ENCODE measurements at places on chromosomes 7 and 10.

GRCh38 chr10:90313576-90314325, 544.1 kb downstream of the HTR7 start:
- DNase-seq, result no peak

DNA sequence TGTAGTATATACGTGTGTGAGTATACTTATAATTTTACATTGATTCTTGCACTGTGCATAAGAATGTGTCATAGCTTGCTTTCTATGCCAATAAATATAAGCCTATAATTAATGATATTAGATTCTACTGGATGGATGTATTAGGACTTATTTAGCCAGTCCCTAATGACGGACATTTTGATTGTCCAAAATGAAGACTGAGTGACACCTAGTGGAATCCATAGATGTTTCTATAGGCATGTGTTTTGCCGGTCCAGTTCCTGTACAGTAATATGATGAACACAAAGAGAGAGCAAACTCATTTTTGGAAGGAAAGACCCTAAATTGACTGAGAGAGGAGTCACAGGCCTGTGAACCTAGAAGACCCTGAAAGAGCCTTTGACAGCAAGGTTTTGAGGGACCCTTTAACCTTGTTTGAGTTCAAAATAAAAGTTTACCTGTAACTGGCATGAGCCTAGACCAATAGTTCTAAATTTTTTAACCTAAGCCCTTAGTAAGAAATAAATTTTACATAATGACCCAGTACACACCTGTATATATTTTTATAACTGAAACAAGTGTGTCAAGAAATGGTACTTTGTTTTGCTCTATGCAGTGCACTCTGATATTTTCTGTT, 42.4 kb upstream of the AGBL3 start:
- no peak for DNase-seq

- DNase-seq, result no peak
These were observed 59.6 kb downstream of the ADRB1 start for GRCh38 chr10:114103284-114103683.

DNA sequence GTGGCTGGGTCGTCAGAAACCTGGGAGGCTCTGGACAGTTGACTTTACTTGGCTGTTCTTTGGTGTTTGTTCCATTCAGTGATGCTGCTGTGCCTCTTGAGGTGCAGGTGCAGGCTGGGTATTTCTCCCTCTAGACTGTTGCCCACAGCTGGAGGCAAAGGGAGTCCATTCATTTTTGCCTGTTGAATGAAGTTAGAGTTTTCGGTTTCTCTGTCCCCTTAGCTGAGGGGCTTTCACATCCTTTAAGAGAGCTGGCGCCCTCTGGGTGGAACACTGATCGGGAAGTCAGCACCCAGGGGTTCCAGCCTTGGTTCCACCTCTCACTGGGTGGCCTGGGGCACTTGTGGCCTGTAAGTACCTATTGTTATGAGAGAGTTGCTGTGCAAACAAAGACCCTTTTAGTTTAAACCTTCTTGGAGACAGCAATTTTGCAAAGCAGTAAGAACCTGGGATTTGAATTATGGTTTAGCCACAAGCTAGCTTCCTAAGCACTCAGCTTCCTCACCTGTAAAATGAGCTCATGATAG, 67.2 kb downstream of the GRK5 start:
- no peak for DNase-seq

DNA sequence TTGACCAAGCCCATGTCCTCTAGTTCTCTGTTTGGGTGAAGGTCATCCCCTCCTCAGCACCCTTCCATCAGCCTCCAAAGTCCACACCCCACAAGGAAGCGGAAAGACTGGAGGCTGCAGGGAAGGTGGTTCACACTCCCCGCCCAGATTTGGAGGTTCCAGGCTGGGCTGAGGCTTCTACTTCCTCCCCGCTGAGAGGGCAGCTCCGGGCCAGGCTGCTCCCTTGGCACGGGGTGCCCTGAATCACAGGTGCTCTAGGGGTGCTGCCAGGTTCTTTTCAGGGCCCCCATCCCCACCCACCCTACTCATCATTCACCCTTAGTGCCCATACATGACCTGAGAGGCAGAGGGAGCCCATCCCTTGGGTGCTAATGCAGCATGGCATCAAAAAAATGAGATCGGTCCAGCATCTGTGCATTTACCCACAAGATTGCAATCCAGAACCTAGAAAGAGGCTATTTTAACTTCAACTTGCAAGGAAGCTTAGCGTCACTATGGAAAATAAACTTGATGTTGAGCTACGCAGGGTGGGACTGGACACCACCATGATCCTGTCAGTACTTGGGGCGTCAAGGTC, 47.3 kb upstream of the ZMIZ1 start:
- no peak for DNase-seq

DNA sequence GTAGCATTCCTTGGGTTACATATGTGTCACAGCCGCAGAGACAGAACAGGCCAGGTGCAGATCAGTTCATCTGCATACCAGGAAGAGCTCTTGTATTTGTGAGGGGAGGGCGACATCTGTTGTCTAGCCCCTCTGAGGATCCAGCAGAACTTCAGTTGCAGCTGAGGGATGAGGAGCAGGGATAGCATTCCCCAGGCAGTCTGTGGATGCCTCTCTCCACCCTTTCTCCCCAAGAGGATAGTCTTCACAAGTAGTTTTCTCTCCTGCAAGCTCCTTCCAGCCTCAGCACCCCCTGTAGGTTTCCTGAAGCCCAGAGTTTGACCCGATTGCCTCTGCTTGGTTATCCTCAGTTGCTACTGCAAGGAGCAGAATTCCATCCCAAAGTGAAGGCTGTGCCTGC, 2.6 kb downstream of the SCD start:
- no peak for DNase-seq

- no peak for DNase-seq
These were observed 173.9 kb downstream of the HERPUD2 start for GRCh38 chr7:35520810-35521625.

DNA sequence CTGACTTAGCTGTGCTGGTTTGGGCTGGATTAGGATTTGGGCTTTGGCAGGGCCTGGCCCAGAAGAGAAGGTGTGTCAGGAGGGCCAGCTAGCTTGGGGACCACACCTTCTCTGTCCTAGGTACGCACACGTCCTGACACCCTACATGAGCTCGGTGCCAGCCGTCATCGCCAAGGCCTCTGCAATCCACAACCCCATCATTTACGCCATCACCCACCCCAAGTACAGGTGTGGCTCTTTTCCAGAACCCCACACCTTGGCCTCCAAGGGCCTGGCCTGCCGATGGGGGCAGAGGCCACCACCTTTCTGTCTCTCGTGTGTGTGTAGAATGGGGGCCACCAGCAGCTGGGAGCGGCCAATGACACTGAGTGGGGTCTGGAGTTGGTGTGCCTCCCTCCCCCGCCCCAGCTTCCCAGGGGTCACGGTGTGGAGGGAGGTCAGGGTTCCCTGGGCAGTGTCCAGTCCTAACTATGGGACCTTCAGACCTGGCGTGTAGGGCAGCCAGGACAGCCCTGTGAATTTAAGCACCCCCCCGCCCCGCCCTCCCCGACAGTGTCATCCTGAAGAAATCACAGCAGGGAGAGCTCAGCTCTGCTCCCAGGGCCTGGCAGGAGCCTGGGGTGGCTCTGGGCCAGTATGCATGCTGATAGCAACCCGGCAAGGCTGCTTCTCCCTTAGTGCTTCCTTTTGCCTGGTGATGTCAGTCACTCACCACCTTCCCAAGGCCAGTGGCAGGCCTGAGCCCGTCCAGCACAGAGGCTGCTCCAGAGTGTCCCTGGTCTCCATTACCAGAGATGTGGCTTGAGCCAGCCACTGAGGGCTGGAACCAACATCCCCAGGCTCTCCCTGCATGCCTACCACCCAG, 6.9 kb upstream of the LDB3 start:
- no peak for DNase-seq

DNA sequence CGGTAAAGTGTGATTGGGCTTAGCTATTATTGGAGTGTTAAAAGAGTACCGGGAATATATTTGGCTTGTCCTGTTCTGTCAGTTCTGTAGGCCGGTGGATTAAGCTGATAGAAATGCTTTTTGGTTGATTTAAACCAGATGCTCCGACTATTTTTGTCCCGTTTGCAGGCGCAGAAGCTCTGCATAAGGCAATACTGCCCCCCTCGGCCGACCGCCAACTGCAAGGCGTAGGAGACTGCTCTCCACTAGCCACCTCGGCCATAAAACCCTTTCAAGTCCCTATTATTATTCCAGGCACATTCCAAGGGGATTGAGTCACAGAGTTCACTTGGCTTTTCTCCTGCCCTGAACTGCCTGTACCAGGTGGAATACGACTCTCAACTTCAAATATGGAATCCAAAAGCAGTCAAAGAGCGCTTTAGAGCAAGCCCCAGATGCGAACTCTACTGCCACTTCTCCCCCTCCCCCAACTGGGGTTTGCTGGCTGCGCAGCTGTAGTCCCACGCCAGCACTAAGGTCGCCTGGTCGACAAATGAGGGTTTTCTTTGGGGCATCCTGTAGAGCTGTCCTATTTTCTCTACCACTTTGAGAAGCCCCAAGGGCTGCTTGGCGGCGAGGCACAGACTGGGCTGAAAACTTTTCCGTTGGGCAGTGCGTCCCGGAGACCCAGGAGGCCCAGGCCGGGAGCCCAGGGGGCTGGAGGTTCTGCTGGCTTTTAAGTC, 108.3 kb downstream of the REEP3 start:
- peak; percentile 40 for DNase-seq

- no peak for DNase-seq
These were observed 32.7 kb upstream of the PRSS1 start for GRCh38 chr7:142716596-142716995.

DNA sequence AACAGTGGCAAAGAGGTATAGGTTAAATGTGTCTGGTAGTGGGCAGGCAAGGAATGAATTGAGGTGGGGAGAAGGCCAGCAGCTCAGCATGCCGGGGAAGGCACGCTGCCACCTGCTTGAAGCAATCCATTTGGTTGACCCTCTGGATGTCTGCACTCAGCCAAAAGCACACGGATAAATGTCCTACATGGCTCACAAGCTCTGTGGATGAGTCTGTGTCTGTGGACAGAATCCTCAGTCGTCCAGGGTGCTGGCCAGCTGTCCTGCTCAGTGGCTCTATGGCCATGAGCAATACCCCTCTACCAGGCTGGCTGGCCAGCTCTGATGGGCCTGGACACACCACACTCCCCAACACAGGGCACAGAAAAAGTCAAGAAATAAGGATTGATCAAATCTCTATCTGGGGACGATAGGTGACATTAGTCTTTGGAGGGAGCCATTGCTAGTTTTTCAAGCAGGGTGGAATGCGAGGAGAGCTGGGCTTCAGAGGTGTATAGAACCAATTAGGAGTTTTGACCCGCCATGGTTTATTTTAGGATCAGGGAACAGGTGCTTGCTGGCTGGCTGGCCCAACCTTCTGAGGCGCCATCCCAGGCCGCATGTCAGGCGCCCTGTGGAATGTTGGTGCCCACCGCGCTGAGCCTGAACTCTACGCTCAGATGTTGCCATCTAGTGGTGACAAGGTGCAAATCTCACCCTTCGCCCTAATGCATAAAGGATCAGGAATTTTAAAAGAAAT, 493.4 kb downstream of the TNS3 start:
- no peak for DNase-seq

DNA sequence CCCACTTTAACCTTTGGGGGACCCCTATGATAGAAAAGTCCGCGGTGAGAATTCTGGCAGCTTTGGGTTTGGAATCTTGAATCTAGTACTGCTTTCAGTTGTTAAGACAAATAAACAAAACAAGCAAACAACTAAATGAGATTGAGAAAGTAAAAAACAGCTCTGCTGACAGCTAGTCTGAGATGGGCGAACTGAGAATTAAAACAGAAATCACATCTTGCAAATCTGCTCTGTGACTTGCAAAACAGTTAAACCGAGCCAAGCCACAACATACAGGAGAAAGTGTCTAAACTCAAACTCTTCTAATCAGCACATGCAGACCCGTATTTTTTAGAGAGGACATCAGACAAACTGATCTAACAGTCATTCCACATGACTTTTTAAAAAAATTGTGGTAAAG, 110.4 kb downstream of the SH2D4B start:
- no peak for DNase-seq

DNA sequence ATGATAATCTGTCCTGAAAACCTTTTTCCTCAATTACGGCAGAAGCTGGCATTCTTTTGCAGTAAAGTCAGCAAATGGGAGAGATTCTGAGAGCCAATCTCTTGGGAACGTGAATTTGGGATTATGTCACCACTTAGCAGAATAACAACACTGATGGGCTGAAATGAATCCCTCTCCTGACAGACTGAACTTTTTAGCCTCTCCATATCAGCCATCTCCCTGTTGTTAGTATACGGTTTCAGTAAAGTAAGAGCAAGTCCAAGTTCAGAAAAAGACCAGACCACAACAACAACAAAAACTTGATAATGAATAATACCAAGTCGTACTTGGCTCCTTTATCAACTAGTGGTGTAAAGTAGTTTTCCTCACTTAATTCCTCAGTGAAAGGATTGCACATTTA, 1048.8 kb downstream of the GATA3 start:
- no peak for DNase-seq

DNA sequence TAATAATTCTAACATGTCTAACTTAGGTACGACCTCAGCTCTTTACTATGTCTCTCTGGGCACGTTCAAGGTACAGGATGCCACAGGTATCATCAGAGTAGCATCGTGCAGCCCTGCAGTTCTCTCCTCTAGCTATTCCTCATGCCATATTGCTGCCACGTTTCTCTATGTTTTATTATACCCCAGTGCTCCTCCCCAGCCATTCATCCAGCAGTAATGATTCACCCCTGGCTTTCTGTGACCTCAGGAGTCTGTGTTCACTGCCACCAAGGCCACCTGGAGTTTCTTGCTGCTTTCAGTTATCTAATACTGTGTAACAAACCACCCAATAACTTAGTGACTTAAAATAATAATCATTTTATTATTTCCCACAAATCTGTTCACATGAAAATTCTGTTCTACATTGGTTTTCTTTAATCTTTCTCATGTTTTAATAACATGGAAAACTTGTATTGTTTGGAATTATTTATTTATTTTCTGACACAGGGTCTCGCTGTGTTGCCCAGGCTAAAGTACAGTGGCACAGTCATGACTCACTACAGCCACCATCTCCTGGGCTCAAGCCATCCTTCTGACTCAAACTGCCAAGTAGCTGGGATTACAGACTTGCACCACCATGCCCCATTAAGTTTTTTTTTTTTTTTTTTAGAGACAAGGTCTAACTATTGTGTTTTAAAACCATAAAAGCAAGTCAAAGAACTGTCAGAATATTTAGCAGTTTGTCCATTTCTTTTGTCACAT, 21.8 kb downstream of the REEP3 start:
- DNase-seq, result no peak

DNA sequence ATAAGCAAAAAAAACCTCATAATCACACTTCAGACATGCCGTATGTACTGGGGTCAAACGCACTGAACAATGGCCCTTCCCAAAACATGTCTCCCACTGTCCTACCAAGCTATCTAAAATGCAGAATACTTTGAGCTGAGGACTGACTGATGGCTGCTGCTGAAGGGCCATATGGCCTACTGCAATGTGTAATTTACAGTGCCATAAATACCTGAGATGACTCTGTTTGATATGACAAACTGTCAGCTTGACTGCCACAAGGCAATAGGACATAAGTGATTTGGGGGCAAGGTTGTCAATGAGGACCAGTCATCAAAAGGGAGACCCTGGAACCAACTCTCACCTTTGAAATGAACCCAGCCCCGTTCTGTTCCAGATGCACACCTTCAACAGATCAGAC, 187.4 kb upstream of the FRMD4A start:
- no peak for DNase-seq
